Left kidney (tissue), 8 donors: ENCODE measurements at places on chromosomes 3 and 15. TPM values are rescaled to one million over a fixed set of nuclear protein-coding genes. Genes with fewer than 3 reads are reported as not detected.

- no peak for DNase-seq
These were observed 168.7 kb upstream of the TMCO5A start for GRCh38 chr15:37765786-37766185.

- no peak for DNase-seq
These were observed 31.0 kb downstream of the IQSEC1 start for GRCh38 chr3:13042127-13042701.

DNA sequence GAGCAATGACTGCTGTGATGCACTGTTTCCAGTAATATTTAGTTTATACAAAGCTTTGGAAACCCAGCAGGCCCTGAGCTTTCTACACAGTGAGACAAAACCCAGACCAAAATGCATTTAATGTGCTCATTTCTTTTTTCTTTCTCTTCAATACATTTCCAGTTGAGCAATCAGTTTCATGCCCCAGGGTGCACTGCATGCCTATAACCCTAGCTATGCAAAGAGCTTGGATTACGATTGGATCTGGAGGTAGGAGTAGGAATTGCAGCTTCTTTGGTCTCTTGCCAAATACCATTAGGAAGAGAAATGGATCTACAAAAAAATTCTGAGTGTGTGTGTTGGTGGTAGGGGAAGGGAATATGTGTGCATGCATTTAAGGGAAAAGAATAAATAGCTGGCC lies 1001.4 kb downstream of the SQOR start:
- DNase-seq = no peak

DNA sequence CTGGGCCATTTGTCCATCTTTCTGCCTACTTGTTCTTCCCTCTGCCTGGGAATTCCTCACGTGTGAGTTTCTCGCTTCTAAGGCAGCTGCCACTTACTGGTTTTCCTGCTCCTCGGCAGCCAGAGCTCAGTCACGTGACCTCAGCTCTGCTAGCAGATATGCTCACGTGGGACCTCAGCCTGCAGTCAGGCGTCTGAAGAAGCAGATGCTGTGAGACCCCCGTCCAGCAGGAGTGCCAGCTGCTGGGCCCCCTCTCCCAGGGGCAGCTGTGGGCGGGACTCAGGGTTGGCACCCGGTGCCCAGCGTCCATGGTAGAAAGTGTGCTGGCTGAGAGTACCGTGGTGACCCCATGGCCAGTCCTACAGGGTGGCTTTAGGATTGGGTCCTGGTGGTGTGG lies 161.3 kb upstream of the TLE3 start:
- DNase-seq = peak; percentile 73

DNA sequence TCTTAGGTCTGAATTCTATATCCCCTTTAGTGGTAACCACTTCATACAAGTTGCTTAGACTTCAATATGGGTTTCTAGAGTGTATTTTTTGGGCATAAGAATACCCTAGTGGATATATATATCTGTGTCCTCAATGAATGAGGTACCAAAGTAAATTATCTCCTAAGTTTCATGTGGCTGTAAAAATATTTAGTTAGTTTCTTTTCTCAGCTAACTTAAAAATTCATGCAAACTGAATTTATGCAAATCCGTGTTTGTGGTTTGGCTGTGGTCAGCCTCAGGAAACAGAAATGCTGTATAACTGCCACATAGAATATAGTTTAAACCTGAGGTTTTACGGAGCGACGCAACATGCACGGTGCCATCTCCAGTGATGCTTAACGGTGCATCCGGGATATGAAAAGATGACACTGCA lies 80.3 kb downstream of the PEX5L start:
- no peak for DNase-seq

DNA sequence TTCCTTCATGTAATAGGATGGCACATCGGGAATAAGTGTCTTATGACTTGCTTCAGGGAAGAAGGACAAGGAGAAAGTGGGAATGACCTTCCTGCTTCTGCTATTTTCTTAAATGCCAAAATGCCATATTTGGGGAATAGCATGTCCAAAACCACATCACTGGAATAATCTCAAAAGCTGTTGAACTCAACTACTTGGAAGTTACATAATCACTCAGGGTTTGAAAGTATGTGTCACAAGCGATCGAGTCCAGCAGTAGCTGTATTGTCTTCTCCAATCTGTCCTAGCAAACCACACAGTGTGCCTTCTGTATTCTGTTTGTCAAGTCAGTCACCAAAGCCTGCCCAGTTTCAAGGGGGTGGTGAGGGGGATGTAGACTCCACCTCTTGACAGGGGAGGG lies 58.3 kb upstream of the GADL1 start:
- DNase-seq = no peak

- DNase-seq = no peak
These were observed 46.3 kb downstream of the LSM3 start for GRCh38 chr3:14224895-14225294.

DNA sequence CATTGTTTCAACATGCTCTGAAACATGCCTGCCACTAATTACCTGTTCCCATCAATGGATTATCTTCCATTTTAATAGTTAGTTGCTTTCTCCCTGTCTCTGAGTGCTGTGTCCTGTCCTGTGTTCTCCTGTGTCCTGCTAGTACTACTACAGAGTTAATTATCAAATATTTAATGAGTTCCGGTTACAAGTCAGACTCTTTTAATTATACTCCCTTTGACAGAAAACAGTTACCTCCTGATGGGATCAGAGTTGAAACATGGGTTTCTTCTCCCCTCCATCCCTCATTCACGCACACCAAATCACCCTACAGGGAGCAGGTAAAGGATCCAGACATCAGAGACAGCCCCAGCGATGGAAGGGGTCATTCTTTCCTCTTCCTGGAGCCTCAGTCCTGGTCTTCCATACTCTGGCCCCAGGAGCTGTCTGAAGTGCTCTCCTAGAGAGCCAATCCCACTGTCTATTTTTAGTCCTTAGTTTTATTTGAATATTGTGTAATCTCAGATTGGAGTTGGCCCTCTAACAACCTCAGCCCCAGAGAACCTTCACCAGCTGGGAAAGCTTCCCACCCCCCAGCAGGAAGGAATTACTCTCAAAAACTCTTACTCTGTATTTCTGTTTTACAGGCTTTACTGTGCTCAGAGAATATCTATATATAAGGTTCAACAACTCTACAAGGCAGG lies 137.0 kb upstream of the C2CD4B start:
- DNase-seq = no peak

DNA sequence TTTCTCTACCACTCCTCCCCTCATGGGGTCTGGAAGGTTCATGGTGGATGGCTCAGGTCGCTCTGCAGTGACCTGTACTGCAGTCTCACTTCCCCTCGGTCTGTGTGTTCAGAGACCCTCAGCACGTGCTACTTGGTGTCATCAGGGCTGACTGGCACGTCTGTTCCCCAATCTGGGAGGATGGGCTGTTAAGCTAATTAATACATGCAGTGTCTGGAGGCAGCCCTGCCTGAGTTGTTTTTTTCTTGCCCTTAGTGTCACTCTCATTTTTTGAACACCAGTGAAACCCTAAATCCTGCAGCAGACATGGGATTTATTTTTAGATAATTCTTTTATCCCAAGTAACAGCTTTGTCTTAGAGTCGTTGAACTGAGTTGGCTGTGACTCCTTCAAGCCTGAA lies 64.6 kb downstream of the ARNT2 start:
- DNase-seq = no peak

DNA sequence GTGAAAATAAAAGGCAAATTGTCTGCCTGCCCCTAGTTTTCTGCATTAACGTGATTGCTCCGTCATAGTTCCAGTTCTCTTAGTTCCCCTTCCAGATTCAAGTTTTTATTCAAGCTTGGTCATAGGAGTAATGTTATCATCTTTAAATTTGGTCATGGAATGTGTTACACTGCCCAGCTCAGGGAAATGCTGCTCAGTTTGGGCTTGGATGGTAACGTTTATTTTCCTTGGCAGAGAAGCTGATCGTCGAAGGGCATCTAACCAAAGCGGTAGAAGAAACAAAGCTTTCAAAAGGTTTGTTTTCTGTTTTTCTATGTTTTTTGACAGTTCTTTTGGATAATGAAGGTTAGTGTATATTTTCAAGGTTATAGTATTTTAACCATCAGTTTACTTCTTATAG lies 118.4 kb upstream of the FLNB start:
- no peak for DNase-seq

DNA sequence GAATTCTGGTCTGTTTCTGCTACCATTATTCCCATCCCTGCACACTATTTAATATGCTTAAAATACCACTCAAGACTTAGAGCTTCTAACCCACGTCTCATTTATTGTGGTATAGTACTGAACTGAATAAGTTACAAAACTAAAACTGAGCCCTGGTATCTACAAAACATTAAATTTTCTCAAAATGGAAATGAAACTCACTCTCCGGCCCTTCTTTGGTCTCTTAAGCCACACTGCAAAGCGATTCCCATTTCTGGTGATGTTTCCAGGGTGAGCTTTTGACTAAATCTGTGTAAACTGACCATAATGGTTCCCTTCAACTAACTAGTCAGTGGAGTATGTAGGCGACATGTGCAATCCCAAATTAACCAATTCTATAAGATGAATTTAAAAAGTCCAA lies 18.6 kb downstream of the KPNA4 start:
- DNase-seq = no peak

DNA sequence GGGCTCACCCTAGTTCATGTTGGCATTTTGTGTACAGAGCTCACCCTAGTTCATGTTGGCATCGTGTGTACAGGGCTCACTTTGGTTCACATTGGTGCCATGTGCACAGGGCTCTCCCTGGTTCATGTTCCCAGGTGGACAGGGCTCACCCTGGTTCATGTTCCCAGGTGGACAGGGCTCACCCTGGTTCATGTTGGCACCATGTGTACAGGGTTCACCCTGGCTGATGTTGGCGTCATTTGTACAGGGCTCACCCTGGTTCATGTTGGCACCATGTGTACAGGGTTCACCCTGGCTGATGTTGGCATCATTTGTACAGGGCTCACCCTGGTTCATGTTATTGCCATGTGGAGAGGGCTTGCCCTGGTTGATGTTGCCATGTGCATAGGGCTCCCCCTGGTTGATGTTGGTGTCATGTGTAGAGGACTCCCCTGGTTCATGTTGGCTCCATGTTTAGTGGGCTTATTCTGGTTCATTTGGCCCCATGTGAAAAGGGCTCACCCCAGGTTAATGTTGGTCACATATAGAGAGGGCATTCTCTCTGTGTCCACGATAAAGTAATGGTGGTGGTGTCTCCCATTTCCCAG lies 31.7 kb upstream of the NR2C2 start:
- no peak for DNase-seq

DNA sequence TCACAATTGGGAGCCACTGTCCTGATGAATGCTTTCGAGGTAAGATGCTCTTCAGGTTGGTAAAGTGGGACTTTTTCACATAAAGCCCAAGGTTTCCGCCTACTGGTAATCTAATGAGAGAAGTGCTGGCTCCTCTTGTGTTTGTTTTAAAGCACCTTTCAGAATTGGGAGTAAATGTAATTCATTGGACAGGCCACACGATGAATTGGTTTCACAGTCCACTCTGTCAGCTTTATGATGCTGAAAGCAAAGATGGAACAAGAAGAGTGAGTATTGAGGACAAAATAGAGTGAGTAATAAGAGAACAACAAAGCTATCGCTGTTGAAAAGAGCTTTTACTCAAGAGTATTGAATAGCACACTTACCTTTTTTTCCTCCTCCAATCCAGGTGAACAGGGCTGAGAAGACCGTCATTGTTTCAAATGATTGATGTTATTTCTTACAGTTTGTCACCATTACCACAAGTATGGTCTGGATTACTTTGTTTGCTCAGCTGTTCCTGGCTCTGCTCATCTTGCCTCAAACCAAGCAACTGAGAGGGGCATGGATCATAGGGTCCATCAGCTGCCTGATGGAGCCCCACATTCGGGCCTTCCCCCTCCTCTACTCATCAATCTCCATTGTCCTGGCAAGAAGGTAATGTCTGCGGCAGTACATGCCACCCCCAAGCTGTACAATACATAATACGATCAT lies 136.1 kb upstream of the CNTN4 start:
- DNase-seq = peak; percentile 62

DNA sequence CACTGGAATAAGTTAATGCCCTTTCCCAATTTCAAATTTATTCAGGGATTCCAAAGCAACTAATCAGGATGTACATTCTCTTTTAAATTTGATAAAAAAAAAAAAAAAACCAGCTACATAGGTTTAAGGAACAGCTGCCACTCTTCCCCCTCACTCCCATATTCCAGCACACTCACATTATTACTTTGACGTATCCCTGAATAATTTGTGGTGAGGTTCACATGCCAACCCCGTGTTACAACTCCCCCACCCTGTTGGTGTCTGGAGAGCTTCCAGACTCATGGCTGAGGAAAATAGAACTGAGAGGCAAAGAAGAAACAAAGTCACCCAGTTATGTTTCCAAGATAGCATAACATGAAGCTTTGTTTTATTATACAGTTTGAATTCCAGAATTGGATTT lies 300.5 kb upstream of the MME start:
- no peak for DNase-seq

DNA sequence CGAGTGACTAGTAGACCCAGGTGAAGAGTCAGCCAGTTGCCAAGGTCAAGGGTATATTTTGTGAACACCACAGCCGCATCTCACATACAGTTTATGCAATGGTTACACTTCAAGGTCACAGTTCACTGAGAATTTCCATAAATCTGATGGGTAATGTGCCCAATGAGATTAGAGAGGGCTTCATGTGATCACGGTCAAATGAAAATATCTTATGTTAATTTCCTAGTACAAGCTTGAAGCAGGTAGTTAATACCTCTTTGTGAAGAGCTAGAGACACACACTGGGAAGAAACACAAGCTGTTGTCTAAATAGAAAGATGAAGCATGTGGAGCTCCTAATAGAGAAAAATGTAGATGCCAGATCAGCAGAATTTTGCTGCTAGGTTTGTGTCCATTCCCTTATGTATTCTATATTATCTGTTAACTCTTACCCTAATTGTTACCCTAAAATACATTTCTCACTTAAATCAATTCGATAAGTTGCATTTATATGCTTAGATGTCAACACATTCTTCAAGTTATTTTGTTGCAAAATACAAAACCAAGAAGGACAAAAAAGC lies 136.0 kb downstream of the NR2F2 start:
- no peak for DNase-seq

DNA sequence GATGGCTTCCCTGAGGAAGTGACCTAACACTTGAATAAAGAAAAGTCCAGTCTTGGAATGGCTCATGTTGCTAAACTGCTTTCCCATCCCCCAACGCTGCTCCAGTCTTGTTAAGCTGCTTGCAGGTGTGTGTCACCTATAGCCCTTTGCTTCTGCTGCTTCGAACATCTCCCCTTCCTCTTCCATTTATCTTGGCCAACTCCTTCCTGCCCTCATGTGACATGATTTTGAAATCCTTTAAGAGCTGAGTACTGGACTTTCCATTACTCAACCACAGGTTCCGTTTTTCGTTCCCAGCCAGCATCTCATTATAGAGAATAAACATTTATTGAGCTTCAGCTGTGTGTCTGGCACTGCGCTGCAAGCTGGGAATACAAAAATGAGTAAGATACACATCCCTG lies 1.7 kb downstream of the ATG7 start:
- DNase-seq = no peak

- DNase-seq = no peak
These were observed 56.9 kb upstream of the SATB1 start for GRCh38 chr3:18481946-18482548.

Gene OR5K4
- polyA plus RNA-seq = not detected

Gene ADAMTS17
- polyA plus RNA-seq = 2.3 TPM

Gene CSTA
- polyA plus RNA-seq = 0.32 TPM

Gene SLC2A2
- 19.5 TPM for polyA plus RNA-seq

Gene C2CD4B
- polyA plus RNA-seq = 0.28 TPM

Gene MOBP
- 0.22 TPM for polyA plus RNA-seq

Gene LACTB
- 19.6 TPM for polyA plus RNA-seq
